Effector CD8-positive, alpha-beta T cell (primary cell): ENCODE measurements at places on chromosomes 7 and 10.

DNA sequence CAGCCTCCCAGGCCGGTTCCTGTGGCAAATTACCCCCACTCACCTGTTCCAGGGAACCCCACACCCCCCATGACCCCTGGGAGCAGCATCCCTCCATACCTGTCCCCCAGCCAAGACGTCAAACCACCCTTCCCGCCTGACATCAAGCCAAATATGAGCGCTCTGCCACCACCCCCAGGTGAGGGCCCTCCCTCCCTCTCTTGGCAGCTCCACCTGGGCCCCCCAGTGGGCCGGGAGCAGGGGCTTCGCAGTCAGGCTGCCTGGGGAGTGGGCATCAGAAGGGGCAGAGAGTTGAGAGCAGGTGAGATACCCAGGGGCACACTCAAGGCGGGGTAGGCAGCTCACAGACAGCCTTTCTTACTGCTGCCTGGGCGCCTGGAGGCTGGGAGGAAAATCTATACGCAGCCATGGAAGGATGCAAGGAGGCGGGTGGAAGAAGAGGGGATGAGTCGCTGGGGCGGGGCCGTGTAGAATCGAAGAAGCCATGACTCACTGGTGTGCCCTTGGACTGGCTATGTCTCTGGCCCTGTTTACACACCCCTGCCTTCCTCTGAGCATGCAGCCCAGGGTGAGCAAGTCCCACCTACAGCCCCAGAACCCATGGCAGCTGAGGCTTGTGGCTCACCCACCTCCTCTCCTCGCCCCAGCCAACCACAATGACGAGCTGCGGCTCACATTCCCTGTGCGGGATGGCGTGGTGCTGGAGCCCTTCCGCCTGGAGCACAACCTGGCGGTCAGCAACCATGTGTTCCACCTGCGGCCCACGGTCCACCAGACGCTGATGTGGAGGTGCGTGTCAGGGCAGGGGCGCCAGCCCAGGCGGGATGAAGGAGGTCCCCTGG lies 48.6 kb upstream of the PPIF start:
- DNase-seq, result no peak

- no peak for DNase-seq
These were observed 444 bp upstream of the TNPO3 start for GRCh38 chr7:129055294-129055816.

DNA sequence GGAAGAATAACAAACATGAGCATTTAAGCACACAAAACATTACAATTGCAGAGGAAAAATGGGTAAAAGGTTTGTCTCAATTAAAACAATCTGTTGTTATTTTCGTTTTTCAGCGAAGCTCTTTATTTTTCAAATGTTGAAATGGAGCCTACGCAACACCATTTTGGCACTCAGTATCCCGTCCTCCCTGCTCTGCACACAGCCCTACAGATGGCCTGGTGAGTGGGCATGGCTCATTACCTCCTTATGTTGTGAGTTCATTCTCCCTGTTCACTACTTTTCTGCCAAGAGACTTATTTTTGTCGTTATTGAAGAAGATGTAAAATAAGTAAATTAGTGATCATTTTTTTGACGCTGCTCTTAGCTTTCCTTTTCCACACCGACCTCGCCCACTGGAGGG lies 167.8 kb upstream of the CXCL12 start:
- DNase-seq, result no peak

DNA sequence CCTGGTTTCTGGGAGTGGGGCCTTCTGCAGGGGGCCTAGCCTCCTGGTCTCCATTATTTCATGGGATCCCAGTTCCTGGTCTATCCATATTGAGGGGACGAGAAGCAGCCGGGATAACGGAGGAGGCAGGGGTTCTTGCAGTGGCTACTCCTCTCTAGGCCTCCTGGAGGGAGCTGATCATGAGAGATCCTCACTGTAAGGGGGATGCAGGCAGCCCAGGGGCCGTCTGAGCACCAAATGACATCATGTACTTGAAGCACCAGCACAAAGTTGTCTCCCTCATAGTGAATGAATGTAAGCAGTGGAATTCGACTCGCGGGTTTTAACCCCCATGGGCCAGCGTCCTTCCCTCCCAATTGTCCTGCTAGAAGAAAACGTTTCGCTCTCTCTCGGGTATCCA lies 964 bp upstream of the ADCY1 start:
- DNase-seq, result no peak

DNA sequence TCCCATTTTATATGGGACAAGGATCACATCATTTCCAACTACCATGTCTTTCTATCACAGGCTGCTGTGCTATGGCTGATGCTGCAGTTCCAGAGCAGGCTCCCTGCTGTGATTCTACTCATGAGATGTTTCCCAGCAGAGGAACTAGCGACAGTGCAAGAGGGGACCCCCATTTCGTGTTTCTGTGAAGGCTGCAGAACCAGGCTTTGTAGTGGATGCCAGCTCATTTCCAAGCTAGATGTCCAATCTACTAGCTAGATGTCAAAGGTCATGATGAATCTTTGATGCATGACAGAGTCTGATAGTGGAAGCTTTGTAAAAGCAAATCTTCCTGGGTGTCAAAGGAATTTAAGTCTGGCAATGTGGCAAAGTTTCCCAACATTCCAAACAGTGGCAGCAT lies 21.2 kb upstream of the MYO3A start:
- DNase-seq, result no peak

GRCh38 chr7:43589728-43590127 lies 6.8 kb downstream of the STK17A start:
- DNase-seq, result no peak

DNA sequence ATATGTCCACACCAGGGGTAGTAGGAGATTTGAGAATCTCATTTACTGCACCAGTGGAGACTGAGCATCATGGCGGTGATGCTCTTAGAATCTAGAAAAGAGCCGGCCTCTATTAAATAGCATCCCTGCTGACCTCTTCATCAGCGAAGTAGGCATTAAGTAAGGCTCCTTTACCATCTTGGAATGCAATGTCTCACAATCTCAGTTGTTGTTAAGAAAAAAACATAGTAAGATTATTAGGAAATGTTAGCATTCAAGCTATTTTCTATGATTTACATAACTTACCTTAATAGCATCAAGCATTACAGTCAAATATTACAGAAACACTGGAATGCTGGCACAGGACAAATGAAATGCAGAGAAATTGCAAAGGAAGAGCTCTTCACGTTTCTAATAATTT lies 54.5 kb downstream of the ORC5 start:
- no peak for DNase-seq
